ENCODE measurements at places on chromosomes 13 and 19.

DNA sequence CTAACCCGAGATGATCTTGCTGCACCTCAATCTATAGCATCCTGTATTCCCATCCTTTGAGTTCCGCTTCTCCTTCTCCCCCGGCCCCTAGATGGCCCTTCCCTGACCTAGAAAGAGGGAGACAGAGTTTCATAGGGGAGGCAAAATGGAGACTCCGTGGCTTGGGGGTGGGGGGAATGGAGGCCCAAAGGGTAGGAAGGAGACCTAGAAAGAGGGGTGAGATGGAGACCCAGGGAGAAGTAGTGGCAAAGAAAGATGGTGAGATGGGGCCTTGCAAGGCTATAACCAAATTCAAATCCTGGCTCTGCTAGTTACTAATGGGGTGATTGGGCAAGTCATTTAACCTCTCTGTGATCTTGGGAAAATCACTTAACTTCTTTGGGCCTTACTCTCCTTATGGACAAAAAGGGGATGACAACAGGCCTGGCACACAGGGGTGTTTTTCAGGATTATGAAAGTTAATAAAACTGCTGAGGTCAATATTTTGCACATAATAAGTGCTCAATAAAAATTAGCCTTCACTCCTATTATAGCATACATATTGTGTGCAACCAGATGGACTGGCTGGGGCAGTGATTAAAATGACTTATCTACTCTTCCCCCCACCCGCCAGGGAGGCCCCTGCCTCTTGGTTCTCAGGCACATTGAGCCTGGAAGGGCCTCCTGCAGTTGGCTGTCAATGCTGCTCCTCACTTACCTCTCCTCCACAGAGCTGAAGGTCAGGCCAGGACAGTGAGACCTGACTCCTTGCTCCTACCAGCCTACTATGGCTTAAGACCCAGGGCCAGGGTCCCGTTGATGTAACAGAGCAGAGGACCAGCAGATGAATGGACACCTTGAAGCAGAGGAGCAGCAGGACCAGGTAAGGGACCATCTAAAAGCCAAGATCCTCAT is 633 bp downstream of the SPHK2 start:
- no peak for DNase-seq

- DNase-seq: peak; percentile 60
These were observed 1.0 kb downstream of the PRMT1 start for GRCh38 chr19:49677901-49678674.

- DNase-seq: no peak
These were observed at the start of gene CEACAM8 for GRCh38 chr19:42594617-42595489. Gene CEACAM8 (minus strand): TSS chr19:42594924. CDS start chr19:42594828, 96 bp downstream.

DNA sequence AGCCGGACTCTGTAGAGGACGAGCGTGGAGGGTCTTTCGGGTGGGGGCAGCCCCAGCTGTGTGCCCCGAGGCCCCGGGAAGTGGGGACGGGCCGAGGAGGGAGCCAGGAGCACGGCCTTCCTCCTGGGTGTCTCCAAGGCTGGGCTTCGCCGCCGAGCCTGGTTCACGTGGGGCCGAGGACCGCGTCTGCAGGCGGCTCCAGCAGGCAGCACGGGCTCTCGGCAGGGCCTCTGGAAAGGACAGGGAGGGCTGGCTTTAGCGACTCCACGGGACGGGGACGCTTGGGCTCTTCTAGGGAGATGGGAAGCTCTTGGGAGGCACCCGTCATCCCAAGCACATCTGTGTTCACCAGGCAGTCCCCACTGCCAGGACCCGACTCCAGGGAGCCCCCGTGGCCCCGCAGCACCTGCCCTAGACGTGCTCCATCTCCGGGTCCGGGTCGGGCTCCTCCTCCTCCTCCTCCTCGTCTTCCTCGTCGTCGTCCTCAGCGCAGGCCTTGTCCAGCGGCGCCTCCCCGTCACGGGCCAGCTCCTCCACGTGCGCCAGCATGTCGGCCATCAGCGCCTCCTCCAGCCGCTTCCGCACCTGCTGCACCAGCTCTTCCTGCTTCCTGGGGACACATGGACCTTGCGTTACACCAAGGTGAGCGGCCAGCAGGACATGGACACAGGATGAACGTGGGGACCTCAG is 9.9 kb upstream of the MEX3D start:
- DNase-seq: no peak

GRCh38 chr13:37202264-37202663 is 96.8 kb upstream of the CSNK1A1L start:
- no peak for DNase-seq

DNA sequence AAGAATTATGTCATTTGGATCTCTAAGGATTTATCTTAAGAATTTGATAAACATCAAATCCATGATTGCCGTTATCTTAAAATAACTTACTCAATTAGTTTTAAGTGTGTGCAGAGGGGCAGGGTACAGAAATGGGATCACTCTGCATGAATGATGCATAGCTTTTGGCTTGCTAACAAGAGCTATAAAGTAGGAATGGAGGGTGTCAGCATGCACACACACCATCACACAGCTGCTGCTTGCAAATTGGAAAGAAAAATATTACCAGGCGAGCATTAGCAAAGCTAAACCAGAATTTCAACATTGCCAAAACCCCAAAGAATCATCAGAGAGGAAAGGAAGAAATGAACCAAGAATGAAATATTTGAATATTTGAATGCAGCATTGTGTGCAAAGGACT is 580.6 kb downstream of the LMO7 start:
- no peak for DNase-seq

DNA sequence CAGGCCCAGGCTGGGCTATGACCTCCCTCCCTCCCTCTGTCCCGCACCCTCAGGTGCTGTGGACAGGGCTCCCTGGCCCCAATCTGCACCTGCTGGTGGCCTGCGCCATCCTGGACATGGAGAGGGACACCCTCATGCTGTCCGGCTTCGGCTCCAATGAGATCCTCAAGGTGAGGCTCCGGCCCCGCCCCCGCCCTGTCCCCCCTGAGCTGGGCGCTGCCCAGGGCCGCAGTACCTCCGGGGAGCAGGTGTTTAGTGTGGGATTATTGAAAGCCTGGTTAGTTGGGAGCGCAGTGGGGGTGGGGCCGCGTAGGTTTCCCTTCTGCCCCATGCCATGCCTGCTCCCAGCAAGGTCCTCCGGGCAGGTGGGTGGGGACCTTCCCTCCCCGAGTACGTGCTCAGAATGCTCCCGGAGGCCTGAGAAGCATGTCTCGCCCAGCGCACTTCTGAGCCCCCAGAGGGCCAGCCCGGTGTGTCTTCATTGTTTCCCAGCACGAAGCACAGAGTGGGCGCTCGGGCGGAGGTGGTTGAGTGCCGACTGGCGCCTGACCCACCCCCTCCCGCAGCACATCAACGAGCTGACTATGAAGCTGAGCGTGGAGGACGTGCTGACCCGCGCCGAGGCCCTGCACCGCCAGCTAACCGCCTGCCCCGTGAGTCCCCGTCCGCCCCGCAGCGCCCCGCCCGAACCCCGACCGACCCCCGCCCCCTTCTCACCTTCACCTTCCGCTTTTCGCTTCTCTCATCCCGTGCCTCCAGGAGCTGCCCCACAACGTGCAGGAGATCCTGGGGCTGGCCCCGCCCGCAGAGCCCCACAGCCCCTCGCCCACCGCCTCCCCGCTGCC is 8.8 kb downstream of the IL4I1 start:
- DNase-seq: no peak

GRCh38 chr19:34149873-34150272 is 22.4 kb upstream of the LSM14A start:
- DNase-seq: no peak

DNA sequence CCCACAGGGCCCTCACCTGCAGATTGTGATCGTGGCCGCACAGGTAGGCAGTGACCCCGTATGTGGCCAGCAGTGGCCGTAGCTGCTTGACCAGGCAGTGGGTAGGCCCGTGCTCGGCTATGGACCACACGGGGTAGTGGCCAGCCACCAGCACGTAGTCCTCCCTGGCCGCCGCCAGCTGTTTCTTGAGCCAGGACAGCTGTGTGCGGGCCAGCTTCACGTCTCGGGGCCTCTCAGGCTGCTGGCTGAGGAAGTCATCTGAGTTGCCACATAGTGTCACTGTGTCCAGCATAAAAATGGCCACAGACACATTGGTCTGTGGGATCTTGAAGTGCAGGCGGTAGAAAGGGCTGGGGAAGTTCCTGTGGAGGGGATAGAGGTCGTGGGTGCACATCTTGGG is 1.2 kb downstream of the ACP5 start:
- DNase-seq: no peak

DNA sequence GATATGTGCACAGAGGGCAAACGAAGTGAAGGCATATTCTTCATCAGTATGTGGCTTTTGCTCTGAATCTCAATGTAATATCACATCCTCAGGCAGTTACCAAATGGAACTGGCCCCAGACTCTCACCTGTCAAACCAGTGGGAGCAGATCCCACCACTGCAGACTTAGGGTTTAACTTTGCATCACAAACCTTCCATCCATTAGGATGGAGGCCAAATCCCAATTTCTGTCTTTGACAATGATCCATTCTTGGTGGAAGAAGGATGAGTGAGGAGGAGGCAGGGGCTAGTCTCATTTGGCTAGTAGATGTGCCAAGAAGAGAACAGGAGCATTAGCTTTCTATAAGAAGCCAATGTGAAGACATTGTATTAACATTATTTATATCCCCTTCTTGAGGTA is 413.5 kb upstream of the SPRY2 start:
- DNase-seq: no peak

DNA sequence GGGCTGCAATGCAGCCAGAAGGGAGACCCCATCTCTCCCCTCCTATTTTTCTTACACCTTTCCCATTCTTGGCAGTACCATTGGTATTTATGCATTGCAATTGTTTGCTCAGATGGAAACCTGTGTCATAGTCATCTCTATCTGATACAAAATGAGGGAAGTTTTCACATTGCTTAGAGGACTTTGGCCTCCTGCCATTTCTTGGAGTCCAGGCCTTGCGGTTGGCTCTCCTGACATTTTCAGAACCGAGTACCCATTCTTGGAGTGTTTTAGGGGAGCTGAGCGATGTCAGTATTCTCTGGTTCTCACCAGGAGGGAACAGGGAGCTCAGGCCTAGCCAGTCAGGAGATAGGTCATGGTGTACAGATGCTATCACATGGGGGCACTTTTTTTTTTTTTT is 1.5 kb downstream of the SIN3B start:
- no peak for DNase-seq

DNA sequence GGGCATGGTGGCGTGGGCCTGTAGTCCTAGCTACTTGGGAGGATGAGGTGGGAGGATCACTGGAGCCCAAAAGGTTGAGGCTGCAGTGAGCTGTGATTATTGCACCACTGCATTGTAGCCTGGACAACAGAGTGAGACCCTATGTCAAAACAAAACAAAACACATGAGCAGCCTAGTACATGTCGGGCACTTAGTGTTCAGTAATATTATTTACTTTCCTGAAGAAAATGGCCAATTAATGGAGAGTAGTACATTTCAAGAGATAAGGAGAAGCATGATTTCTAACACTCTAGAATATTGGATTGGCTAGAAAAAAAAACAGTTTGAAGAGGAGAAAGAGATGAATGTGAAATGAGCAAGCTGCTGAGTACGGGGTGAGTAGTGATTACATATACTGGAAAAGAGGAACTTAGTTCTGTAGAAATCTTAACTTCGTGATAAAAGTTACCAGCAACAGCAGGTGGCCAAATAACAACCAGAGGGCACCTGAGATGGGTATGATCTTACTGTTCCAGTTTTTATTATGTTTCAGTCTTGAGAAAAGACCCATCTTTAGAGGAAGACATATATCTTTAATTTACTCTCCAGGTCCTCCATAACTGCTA is 36.2 kb downstream of the SPATA13 start:
- no peak for DNase-seq

- DNase-seq: no peak
These were observed 233.1 kb downstream of the DCLK1 start for GRCh38 chr13:35898041-35898440.

GRCh38 chr13:112208656-112209055 is 141.7 kb downstream of the SOX1 start:
- no peak for DNase-seq

GRCh38 chr13:84812789-84813188 is 930.5 kb upstream of the SLITRK1 start:
- no peak for DNase-seq

GRCh38 chr19:49155820-49156346 is 687 bp upstream of the HRC start:
- no peak for DNase-seq

DNA sequence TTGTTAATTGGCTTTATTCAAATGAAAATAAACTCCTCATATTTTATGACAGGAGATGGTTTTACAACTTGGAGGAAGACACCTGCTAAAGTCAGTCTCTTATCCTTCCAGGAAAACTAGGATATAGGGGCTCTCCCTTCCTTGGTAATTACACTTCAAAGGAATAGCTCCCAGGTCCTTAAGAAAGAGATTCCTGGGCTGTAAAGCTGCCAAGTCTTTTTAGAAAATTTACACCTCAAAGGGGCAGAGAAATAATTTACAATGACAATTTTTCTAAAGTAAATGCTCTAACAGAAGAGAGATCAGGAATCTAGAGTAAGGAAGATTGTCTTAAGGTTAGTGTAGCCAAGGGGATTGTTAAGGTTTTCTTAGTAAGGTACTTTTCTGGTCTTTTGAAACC is 1359.0 kb downstream of the OLFM4 start:
- no peak for DNase-seq

- DNase-seq: no peak
These were observed at the start of gene IL12RB1 for GRCh38 chr19:18086590-18087138. Gene IL12RB1 (minus strand): TSS chr19:18086934. CDS start chr19:18086823, 111 bp downstream.

GRCh38 chr13:80251403-80251802 is 89.5 kb downstream of the SPRY2 start:
- no peak for DNase-seq

GRCh38 chr13:109509154-109509900 is 277.1 kb downstream of the IRS2 start:
- no peak for DNase-seq

DNA sequence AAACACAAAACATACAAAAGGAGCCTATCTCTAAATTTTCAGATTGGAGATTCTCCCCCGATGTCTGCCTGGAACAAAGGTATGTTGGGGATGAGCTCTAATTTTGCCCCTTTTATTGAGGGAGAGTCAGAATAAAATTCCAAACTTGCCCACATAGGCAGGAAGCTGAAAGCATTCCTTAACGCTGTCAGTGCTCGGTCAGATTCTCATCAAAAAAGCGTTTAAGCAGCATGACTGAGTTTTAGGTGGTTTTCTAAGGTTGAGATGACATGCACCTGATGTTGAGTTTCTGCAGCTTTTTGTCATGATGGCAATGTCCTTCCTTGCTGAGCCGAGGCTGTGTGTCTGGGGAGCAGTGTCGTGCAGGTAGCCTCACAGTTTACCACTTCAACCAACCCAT is 48.4 kb upstream of the MEDAG start:
- no peak for DNase-seq

DNA sequence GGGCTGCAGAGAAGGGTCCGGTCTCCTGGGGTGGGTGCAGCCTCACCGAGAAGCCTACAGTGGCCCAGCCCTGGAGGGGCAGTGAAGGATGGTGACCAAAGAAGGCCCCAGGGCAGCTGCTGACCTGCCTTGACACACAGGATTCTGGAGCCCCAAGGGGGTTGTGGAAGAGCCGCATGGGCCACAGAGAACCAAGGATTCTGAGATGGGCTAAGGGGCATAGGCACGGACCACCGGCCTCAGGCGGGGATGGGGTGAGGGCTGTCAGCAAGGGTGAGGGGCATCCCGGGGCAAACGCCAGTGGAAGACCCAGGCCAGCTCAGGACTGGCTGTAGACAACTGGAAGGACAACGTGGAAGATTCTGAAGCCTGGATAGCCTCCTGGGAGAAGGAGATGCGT is 151.6 kb downstream of the TEX29 start:
- no peak for DNase-seq

GRCh38 chr19:49193822-49194394 is 36.3 kb downstream of the TRPM4 start:
- DNase-seq: no peak

- no peak for DNase-seq
These were observed 71.0 kb downstream of the KDM4B start for GRCh38 chr19:5039642-5040543.
